ENCODE measurements at places on chromosomes 7 and 10. TPM values are rescaled to one million over a fixed set of nuclear protein-coding genes. Genes with fewer than 3 reads are reported as not detected.
A peak's percentile ranks its signal among the peaks of the same experiment; 100 is the strongest.

The ZNF12 gene
- 17.5 TPM for total RNA-seq

The STMP1 gene
- total RNA-seq: 22.7 TPM

The CTNNA3 gene
- total RNA-seq: 0.02 TPM

The ARHGAP21 gene
- total RNA-seq: 18.0 TPM

The NSMCE4A gene
- total RNA-seq: 62.4 TPM

The HHEX gene
- total RNA-seq: not detected

The CPEB3 gene
- total RNA-seq: 0.56 TPM

The KLLN gene
- total RNA-seq: not detected

The ZNF853 gene
- 3.7 TPM for total RNA-seq

The SLC25A28 gene
- 19.8 TPM for total RNA-seq

The HSPA12A gene
- 5.4 TPM for total RNA-seq

DNA sequence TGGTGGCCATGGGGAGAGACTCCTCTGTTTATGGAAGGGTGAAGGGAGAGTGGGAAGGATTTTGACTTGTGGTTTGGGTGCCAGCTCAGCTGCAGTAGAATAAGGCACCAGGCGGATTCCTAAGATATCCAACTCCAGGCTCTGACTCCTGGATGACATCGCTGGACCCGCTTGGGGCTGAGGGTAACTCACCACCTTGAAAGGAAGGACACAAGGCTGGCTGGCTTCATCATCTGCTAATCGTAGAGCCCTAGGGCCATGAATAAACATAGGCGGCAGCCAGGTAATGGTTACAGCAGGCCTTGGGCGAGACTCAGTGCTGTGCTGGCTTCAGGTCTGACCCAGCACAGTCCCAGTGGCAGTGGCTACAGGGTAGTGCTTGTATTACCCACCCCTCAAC is 16.7 kb upstream of the LIPK start:
- peak; percentile 6 for DNase-seq

DNA sequence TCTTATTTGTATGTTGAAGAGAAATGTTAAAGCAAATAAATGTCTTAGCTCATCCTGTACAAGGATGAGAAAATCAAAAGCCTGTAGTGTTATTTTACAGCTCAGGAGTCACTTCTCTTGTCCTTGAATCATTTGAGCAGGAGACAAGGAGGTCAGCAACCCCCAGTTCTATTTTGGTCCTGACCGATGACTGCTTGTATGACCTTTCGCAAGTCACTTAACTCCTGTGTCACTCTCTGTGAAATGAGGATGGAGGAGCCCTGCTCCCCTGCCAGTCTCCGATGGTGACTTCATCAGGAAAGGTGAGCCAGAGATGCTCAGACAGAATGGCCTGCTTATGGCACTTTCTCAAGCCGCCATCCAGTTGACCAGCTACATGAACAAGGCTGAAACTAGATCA is 101.0 kb downstream of the CELF2 start:
- no peak for DNase-seq

- DNase-seq: no peak
These were observed 12.2 kb downstream of the CLRN3 start for GRCh38 chr10:127880557-127880956.

- DNase-seq: no peak
These were observed 64.0 kb downstream of the CSGALNACT2 start for GRCh38 chr10:43202224-43202656.

- DNase-seq: no peak
These were observed 28.4 kb downstream of the PFKFB3 start for GRCh38 chr10:6231146-6231545.

- no peak for DNase-seq
These were observed 94.3 kb upstream of the DNAAF5 start for GRCh38 chr7:631964-632830.

DNA sequence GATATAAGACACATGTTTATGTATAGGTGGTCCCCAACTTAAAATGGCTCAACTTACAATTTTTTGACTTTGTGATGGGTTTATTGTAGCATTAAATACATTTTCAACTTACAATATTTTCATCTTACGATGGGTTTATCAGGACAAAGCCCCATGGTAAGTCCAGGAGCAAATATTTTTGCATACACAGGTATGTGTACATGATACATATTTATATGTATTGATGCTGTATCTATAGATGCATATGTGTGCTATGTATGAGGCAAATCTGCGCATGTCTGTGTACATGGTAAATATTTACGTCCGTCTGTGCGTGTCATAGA is 664 bp upstream of the UBE3C start:
- no peak for DNase-seq

DNA sequence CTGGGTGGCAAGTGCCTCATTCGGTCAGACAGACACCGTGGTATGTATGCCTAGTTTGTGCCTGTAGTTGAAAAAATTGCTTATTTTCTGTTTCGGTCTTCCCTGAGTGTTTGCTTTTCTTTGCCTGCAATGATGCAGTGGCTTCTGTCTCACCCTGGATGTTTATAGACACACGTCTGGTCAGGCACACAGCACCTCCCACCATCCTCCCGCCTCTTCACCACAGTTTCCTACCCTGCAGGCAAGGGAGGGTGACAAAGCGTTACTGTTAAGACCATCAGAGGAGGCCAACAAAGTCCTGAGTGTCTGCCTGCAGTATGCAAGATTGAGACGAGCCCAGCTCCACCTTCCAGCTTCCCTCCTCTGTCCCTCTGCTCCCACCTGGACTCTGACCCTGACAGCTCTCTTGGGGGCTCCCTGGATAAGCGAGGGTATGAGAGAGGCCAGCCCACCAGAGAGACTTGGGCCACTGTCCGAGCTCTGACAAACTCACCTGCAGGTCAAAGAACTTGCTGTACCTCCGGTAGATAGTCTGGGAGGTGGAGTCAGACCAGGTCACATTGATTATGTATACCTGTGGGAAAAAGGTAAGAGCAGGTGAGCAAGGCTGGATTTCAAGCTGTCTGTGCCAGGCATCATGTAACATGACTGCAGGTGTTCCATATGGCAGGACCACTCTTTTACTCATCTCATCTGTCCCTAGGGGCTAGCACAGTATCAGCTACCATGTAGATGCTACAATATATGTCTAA is 54.4 kb downstream of the SH3PXD2A start:
- DNase-seq: peak; percentile 91

DNA sequence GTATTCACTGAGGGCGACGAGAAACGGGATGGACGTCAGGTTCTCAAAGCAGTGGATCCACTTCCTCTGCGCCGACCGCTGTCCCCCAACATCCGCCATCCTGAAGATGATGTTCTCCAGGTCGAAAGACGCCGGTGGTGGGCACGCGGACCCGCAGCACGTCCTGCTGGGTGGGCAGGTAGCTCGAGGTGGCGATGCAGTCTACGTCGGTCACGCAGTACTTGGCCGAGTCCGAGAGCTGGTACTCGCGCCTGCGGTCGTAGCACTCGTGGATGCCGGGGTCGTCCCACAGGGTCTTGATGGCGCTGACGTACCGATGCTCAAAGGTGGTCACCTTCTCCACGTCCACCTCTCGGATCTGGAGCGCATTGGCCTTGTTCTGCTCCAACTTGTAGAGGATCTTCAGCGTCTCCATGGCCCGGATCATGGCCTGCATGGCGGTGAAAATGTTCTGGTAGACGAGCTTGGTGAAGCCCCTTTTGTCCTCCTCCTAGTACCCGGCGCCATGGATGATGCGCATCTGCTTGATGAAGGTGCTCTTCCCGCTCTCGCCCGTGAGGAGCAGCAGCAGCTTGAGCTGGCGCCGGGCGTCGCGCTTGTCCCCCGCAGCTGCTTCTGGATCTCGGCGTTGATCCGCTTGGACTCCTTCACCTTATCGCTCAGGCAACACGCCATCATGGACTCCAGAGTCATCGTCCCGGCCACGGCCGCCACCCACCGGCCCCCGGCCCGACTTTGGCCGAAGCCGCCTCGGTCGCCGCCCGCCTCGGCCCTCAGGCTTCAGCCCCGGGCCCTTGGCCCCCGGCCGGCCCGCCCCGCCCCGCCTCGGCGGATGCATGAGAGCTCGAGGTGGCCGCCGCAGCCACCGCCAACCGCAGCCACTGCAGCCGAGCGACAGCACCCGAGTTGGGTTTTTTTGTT is 122.9 kb upstream of the KCTD7 start:
- no peak for DNase-seq

DNA sequence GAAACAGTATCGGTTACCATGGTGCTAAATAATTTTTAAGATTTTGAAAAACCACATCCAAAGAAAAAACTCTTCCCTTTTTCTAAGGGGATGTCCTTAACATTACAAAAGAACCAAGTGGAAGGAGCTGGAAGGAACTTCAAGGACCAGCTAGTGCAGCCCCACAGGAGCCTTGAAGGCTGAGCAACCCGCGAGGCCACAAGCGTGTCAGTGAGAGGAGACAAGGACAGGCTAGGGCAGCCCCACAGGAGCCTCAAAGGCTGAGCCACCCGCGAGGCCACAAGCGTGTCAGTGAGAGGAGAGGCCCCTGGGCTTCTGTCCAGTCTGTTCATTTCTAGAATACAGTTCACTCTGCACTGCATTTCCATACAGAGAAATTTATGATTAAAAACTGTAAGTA is 80.1 kb upstream of the ATP6V0A4 start:
- no peak for DNase-seq

- no peak for DNase-seq
These were observed 933 bp upstream of the RNF32 start for GRCh38 chr7:156639426-156640256.

GRCh38 chr10:30176182-30176581 is 116.8 kb upstream of the JCAD start:
- no peak for DNase-seq

DNA sequence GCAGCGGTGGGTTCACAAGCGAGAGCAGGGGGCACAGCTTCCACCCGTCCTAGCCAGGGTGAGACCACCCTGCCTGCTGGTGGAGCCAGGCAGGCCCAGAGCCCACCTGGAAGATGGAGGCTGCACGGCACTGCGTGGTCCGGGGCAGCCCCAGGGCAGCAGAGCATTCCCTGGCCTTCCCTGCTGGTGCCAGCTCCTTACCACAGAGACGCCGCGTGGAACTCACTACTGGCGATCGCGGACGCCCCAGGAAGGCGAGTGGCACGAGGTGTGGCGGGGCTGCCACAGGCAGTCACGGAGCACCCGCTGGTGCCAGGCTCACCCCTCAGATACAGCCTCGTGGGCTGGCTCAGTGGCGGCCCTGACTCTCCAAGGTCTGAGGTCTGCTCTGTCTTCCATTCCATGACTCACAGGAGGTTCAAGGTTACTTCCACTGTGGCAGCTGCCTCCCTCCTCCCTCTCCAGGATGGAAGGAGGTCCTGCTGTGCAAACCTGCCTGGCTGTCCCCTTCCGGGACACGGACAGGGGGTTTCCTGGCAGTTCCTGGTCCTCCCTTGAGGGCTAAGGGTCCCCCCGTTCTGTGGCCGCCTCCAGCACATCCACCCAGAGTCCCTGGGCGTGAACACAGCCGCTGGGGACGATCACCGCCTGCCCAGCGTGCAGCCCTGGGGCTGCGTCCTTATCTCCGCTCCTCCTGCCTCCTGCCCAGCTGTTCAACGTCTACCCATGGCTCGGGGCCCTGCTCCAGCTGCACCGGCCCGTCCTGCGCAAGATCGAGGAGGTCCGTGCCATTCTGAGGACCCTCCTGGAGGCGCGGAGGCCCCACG is 3.1 kb downstream of the CYP2W1 start:
- DNase-seq: no peak

- DNase-seq: no peak
These were observed 100.8 kb downstream of the DNAJB6 start for GRCh38 chr7:157437519-157438061.

DNA sequence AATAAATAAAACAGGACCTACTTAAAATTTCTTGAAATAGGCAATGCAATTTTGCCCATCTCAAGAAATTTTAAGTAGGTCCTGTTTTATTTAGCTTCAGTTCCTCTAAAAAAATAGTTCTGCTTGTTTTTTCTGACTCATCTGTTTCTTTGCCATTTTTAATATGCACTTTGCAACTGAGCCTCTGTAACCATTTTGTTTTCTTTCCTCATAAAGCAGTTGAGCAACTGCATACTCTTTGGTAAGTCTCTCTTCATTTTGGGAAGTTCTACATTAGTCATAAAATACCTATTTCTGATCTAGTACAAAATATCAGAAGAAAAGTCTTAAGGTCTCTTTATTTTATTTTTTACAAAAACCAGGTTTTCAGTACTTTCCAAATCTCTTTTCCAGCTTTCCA is 18.0 kb downstream of the TAS2R40 start:
- no peak for DNase-seq

Measured in H4 (cell line).